Forelimb muscle (tissue), 1 donor: ENCODE measurements at places on chromosomes 12 and 14. TPM values are rescaled to one million over a fixed set of nuclear protein-coding genes. Genes with fewer than 3 reads are reported as not detected.

DNA sequence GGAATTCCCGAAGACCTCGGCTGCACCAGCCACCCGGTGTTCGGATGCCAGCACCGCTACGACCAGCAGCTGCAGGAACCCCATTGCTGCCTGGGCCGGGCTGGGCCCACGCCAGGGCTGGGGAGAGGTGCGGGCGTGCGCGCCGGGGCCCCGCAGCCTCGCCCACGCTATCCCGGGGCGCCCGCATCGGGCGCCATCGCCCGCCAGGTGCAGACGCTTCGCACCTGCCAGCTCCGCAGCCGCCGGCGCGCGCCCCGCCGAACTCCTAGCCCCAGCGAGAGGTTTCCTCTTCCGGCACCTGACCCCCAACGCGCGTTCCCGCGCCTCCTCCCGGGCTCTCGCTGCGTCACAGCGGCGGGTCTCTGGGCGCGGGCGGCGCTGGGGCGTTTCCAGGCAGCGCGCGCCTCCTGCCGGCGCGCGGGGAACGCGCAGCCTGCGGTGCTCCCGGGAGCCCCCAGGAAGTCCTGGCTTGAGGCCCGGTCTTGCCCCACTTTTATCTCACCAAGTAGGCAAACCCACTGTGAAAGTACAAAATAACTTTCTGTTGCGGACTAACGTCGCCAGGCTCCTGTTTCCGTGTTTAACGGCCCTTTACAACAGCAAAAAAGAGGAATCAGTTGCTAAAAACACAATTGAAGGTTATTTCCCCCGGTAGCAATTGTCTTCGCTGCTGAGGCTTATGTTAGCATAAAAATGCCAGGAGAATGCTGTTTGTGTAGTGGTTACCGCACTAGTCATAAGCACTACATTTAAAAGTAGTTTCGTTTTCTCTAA, at the start of gene TM7SF3:
Gene TM7SF3 (minus strand): TSS at position 300 of the 774 bp plus-strand sequence. CDS start 216 bp downstream, at position 84.
- peak; percentile 71 for DNase-seq

DNA sequence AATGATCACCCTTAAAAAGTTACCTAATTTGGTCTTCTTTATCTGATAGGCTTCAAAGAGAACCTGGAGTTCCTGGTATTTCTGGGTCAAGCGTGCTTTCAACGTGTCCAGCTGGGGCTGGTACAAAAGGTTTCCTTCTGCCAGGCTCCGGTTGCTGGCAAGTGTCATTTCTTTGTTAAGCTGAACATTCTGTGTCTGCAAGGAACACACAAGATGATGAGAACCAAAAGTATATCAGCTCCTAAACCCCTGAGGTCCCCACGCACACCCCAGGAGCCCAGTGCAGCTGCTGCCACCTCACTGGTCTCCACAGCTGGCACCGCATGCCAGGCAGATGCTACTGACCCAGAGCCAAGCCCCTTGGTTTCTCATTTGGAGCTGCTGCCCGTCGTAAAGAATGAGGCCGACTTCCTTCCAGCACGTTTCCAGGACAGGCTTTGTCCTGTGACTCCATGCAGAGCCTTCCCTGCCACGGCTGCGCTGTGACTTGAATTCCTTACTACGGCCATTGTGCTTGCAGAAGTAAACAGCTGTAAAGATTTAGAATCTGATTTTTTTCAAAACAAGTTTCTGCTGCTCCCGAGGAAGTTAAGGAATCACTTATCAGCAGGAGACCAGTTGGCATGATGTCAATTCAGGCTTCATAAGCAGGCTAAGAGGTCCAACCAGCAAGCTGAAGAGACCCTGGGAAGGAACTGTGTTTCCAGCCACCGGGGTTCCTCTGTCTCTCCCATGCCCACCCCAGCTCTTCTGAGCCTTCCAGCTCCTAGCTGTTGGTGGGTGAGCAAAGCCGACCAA, 24.9 kb downstream of the VPS37B start:
- no peak for DNase-seq

KCNK13 gene
- 0.30 TPM for polyA plus RNA-seq

GRCh38 chr12:121741743-121742142, 29.2 kb downstream of the TMEM120B start:
- DNase-seq = no peak

PLBD1 gene
- 20.0 TPM for polyA plus RNA-seq

- no peak for DNase-seq
These were observed 16.0 kb downstream of the AMDHD1 start for GRCh38 chr12:95959107-95959506.

DNA sequence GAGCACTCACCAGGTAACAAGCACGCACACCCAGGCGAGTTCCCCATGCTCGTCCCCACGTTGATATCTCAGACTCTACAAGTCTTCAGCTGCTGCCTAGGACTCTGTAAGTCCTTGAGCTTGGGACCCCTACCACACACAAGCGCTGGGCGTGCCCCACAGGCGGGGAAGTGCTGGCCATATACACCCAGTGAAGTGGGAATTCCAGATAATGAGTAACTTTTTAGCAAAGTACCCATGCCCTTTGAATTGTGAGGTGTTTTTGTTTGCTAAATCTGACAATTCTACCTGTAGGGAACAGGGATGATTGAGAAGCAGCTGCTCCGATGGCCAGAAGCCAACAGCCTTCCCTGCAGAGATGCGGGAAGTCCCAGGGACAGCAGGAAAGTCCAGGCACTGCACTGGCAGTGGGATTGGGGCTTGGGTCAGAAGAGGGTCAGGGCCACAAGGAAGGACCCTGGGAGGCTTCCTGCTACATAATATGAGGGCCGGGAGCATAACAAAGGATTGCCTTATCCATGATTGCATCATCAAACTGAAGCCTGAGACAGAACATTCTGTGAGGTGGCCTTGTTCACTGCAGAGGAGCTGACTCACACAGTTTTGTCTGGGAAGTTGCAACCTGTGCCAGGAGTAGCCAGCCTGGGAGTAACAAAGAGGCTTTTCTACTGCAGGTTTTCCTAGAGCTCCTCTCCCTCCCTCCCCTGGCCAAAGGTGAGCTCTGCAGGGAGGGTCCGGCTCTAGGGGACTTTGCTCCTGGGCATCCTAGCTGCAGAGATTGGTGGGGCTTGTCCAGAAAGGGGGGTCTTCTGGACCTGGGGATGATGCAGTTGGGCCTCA, 13.2 kb upstream of the SERPINA3 start:
- no peak for DNase-seq

DNA sequence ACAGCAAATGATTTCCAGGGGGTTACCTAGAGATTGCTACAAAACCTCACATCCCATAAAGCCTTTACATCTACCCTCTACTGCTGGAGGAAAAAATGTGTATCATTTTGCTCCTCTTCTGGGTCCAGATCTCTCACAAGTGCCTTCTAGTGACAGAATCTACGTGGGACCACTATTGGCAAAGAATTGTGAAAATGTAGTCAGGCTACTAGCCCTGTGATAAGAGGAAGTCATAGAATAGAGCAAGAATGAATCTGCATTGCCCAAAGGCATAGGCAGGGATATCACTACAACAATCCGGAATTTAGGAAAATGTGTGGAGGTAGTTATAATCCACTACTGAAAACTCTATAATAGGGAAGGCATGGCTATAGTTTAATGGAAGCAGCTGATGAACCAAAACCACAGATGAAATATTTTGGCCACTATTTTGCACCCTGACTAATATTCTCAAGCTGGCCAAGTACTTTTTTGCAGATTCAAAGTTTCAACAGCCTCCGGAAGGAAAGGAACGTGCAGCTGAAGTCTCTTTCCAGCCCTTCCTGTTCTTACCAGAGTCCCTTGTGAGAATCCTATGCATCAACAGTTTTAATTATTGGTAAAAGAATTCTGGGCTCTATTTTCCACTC, 176.8 kb downstream of the PHLDA1 start:
- DNase-seq = no peak

LRP1 gene
- polyA plus RNA-seq = 95.2 TPM
